ENCODE measurements at places on chromosomes 2 and 18.

- no peak for DNase-seq
Observed at GRCh38 chr2:74447230-74447999, 5.7 kb upstream of the RTKN start.

DNA sequence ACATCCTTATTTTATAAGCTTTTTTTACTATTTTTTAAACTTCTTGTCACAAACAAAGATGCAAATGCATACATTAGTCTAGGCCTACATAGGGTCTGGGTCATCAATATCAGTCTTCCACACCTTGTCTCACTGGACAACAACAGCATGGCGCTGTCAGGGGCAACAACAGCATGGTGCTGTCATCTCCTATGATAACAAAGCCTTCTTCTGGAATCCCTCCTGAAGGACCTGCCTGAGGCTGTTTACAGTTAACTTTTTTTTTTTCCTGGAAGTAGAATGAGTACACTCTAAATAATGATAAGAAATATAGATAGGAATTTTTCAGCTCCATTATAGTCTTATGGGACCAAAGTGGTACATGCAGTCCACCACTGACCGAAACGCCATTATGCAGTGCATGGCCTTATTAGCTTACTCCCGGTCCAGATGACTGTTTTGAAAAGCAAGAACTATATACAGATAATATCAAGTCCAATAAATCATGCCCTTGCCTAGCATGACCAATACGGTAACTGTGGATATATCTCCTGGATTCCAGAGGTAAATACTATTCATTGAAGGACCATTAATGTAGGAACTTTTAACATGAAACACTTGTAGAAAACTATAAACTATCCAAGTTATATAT is 38.4 kb downstream of the TCF4 start:
- no peak for DNase-seq

GRCh38 chr2:68653034-68653433 is 9.7 kb downstream of the PROKR1 start:
- DNase-seq, result no peak

DNA sequence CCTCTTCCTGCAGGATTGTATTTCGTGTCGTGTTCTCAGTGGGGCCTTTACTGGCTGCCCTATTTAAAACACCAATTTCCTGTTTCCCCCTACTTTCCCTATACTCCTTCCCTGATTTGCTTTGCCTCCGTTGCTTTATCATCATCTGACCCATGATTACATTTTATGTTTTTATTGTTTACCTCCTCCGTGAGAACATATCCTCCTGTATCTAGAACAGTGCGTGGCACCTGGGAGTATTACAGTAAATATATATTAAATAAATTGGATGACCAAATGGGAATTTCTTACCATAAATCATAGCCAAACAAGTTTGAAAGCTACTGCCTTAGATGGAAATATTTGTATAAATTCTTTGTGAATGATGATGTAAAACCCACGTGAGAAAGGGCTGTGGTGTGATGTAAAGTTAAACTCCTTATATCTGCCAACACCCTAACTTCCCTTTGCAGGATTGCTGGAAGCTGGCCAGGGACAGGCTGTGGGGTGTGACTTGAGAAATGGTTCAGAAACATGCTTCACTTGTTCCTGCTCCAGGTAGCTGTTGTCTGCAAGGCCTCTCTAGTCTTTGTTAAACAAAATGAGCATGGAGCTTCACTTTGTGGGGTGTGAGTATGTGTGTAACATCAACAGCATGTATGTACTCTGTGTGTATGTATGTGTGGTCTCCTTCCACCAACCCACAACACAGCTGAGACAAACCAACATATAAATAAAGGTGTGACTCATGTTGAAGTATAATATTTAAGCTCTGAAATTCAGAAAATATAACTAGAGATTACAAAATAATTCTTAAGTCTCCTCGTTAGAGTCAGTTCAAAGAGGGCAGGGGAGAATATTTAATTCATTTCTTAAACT is 40.3 kb downstream of the LHCGR start:
- no peak for DNase-seq

DNA sequence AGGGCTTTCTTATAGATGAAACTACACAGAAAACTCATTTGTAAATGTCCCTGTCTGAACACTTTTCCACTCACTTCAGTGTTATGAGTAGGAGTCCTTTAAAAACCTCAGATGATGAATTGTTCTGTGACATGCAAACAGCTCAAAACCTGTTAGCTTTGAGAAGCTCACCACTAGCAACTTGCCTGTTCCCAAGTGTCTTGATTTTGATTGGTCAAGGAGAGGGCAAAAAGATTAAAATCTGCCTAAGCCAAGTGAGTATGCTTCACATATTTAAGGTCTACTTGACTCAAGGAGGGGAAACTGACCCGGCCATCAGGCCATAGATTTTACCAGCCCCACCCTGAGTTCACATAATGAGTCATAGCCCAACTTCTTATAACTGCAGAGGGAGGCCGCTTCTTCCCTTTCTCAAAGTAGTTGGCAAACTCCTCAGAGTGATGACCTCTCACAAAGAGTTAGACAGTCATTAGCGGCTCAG is 45.2 kb upstream of the MEIS1 start:
- no peak for DNase-seq

DNA sequence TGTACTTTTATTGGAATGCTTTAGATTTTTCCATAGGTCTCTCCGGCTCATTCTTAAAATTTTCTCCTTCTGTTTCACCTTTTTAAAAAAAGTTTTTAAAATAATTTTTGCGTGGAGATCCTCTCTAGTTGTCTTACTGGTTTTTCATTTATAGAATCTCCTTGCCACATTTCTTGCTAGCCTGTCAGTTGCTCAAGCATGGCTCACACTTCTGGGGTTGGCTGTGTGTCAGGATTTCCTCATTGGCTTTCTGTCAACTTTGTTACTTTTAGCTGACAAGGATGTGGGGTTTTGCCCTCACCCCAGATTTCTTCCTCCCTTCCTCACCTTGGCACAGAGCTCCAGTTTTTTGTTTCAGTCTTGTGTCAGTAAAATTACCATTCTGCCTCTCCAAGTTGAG is 124.6 kb downstream of the ZNF407 start:
- no peak for DNase-seq

- no peak for DNase-seq
Observed at GRCh38 chr2:220377482-220378155, 750.2 kb downstream of the SLC4A3 start.

GRCh38 chr2:84194949-84195644 is 264.0 kb downstream of the SUCLG1 start:
- DNase-seq, result no peak

GRCh38 chr18:57631697-57632096 is 10.1 kb upstream of the NARS1 start:
- no peak for DNase-seq

GRCh38 chr18:9536354-9537152 is 61.2 kb downstream of the RALBP1 start:
- no peak for DNase-seq

DNA sequence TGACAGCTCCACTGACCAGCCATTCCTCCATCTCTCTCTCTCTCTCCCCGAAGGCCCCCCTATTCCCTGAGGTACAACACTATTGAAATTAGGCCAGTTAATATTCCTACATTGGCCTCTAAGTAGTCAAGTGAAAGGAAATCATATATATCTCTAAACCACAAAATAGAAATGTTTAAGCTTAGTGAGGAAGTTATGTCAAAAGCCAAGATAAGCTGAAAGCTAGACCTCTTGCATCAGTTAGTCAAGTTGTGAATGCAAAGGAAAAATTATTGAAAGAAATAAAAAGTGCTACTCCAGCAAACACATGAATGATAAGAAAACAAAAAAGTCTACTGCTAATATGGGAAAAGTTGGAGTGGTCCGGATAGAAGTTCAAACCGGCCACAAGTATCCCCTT is 301.3 kb upstream of the RBMS1 start:
- no peak for DNase-seq

- no peak for DNase-seq
Observed at GRCh38 chr2:10286216-10287037, 16.3 kb upstream of the HPCAL1 start.

DNA sequence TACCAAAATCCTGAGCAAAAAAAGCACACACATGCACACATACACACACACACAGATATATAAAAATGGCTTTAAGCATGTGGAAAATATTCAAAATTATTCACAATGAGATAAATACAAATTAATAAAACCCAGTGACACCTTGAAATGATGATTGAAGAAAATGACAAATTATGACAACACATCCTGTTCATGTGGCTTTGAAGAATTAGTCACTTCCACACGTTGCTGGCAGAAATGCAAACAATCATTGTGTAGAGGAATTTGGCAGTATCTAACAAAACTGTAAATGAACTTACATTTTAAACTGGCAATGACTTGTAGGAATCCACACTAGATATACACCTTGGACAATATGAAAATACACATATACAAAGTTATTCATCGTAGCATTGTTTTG is 95.8 kb upstream of the RGPD4 start:
- DNase-seq, result no peak

DNA sequence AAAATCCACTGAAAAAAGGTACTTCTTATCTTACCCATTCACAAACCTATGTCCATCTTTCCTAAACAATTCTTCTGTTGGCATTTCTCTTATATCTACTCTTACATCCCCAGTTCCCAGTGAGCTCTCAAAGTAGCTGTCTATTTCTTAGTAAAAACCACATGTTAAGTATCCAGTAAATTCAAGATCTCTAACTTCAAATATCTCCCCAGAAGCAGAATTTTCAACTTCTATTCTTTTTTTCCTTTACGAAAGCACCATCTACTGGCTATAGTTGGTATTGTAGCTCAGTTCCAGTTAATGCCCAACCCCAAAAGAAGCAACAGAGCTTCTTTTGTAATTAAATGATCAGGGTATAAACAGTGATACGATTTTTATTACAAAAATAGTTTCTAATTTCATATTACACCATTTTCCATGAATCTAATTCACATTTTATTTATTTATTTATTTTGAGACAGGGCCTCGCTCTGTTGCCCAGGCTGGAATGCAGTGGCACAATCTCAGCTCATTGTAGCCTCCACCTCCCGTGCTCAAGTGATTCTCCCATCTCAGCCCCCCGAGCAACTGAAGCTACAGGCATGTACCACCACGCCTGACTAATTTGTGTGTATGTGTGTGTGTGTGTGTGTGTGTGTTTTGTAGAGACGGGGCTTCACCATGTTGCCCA is 28.5 kb downstream of the HRH4 start:
- no peak for DNase-seq

GRCh38 chr2:111640480-111640879 is 243.5 kb downstream of the ANAPC1 start:
- DNase-seq, result no peak

DNA sequence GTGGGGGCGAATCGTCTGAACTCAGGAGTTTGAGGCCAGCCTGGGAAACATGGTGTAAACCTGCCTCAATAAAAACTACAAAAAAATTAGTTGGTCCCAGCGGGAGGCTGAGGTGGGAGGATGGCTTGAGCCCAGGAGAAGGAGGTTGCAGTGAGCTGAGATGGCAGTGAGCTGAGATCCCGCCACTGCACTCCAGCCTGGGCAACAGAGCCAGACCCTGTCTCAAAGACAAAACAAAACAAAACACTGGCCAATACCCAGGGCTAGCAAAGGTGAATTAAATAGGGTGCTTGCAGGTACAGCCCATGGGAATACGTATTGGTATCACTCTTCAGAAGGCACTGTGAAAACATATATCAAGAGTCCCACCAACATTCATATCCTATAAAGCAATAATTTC is 7.0 kb downstream of the ITSN2 start:
- no peak for DNase-seq

GRCh38 chr18:5104246-5104645 is 92.8 kb downstream of the AKAIN1 start:
- no peak for DNase-seq

DNA sequence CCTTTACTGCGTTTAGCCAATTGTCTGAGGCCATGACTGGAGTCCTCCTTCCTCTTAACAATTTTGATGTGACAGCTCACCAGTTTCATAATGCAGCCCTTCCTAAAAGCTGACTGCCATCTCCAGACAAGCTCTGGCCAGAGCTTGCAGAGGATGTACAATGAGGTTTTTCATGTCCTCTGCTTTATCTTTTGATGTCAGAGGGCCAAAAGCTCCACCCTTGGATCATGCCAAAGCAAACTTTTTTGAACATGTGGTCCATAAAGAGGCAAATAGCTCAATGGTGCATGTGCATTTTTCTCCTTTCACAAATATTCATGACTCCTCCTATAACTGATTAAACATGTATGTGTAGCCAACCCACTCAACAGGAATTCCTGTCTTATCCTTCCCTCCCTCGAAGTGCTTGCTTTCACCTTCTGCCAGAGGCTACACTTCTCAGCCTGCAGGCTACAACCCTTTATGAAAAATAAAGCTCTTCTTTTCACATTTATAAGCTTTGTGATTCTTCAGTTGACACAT is 266.2 kb downstream of the FBXO15 start:
- no peak for DNase-seq

DNA sequence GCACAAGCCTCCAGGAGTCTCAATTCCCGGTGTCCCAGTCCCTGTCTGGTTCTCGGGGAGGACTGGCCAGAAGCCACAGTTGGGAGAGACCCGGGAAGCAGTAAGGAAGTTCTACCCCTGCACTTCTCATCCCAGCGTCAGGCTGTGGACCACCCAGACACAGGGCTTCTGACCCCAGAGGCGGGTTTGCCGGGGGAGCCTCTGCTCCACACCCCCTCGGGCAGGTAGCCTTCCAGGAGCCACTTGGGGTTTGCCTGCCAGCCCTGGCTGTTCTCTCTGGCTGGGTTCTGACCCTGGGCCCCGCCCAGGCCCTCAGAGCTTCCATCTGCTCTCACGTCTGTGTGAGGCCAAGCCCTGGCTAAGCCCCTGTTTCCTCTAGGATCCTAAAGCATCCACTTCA is 94.4 kb upstream of the GPC1 start:
- no peak for DNase-seq

- no peak for DNase-seq
Observed at GRCh38 chr2:2014251-2014771, 270.0 kb upstream of the PXDN start.

DNA sequence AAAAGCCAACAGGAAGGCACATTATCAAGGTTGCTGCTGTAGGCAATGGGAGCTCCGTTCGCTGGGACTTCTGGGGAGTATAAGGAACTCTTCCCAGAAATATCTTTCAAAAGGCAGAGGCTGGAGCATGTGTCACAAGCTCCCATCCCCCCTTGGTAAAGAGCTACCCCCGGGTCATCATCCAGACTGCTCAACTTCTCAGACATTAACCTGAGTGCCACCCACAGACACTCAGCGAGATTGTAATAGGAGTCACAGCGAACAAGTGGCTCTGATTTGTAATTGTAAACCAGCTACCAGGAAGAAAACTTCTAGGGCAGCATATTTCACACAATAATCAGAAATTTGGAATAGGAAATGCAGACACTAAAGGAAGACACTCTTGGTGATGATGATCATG is 290.2 kb upstream of the PARD3B start:
- DNase-seq, result no peak

- DNase-seq, result no peak
Observed at GRCh38 chr2:27185331-27186026, 26.4 kb upstream of the ATRAID start.

DNA sequence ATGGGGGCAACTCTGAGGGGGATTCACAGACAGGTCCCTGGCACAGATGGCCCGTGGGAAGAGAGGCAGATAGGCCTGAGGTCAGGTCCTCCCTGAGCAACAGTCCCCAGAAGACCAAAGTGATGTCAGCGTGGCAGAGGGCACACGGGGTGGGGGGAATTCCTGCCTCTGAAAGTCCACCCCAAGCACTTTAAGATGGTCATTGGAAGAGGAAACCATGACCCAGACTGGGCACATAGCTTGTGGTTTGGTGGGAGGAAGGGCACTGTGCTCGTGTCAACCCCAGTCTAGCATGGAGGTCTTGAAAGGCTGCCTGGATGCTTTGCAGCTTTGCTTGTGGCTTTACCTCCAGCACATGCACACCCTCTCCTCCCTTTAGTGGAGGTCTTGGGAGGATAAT is 38.0 kb upstream of the SIX2 start:
- no peak for DNase-seq

- no peak for DNase-seq
Observed at GRCh38 chr2:28407131-28407975, 14.7 kb downstream of the FOSL2 start.

Measured in stimulated activated CD4-positive, alpha-beta T cell treated with anti-CD3 and anti-CD28 coated beads, TNF-alpha, amount 100 ng/mL, for 1 hour (primary cell).